ENCODE measurements at places on chromosomes 7 and 10. TPM values are rescaled to one million over a fixed set of nuclear protein-coding genes. Genes with fewer than 3 reads are reported as not detected.

Gene OPN4
- not detected for total RNA-seq

Gene NOS3
- 35.8 TPM for total RNA-seq

DNA sequence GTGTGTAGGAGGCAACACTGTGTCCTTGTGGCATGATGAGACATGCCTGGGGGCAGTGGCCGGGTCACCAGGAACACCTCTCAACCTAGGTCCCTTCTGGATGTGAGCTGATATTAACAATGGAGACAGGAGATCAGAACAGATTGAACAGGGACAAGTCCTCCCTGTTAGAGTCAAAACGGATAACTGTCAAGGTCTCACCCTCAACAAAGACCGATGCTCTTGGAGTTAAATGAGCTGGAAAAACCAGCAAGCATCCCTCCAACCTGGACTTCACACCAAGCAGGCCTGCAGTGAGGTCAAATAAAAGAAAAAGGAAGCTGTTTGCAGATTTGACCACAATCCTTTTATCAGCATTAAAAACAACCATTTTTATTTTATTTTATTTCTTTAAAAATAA is 49.0 kb downstream of the SLIT1 start:
- DNase-seq = no peak

Gene RBP3
- not detected for total RNA-seq

Gene OR2A12
- not detected for total RNA-seq

- peak; percentile 34 for DNase-seq
Measured at GRCh38 chr7:40680657-40681056, 545.9 kb downstream of the SUGCT start.

GRCh38 chr10:549391-549790 is 140.1 kb downstream of the DIP2C start:
- no peak for DNase-seq

- DNase-seq = no peak
Measured at GRCh38 chr10:18197706-18198105, 57.5 kb downstream of the CACNB2 start.

Gene TRIM73
- 8.8 TPM for total RNA-seq

Gene CABCOCO1
- not detected for total RNA-seq

- DNase-seq = no peak
Measured at GRCh38 chr7:69692611-69693010, 94.3 kb downstream of the AUTS2 start.

DNA sequence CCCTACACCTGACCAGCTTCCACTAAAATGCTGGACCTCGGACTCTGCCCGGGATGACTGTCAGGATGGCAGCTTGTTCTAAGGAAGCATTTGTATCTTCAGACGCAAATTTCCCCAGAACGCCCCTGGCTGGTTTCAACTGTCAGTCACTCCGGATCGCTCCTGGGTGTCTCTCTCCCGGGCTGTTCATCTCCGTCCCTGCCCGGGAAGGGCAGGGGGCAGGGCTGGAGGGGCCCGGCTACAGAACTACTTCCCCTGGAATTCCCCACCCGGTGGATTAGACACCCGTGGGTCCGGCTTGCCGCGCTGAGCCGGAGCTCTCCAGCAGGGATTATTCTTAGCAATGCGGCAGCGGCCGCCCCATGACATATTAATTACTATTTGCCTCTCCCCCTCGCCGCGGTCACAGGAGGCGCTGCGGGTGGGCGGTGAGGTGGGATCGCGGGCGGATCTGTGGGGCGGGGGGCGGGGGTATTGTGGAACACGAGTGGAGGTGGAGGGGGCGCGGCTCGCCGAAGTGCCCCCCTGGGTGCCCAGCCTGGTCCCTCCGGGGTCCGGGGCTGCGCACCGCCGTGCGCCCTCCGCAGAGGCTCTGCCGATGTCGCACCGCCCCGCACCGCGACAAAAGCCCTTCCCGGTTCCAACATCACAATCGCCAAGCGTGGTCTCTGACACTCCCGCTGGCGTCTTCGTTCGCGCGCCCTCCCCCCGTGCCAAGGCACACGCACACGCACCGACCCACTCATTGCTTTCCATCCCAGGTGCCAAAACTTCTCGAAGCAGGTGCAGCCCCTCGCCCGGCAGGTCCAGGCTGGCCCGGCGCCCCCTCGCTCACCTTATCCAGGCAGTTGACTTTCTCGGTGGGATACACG is 276.1 kb upstream of the NEBL start:
- DNase-seq = no peak

GRCh38 chr10:132716691-132717490 is 69.1 kb downstream of the NKX6-2 start:
- no peak for DNase-seq
